NCI-H2171 treated with DMSO at 0.1 percent for 48 hours (cell line): ENCODE measurements at places on chromosomes 12 and 14.
A peak's percentile ranks its signal among the peaks of the same experiment; 100 is the strongest.

- no peak for DNase-seq
Observed at GRCh38 chr14:99958380-99958779, 106.8 kb upstream of the EVL start.

GRCh38 chr14:58353516-58354299, 42.0 kb upstream of the TOMM20L start:
- no peak for DNase-seq

DNA sequence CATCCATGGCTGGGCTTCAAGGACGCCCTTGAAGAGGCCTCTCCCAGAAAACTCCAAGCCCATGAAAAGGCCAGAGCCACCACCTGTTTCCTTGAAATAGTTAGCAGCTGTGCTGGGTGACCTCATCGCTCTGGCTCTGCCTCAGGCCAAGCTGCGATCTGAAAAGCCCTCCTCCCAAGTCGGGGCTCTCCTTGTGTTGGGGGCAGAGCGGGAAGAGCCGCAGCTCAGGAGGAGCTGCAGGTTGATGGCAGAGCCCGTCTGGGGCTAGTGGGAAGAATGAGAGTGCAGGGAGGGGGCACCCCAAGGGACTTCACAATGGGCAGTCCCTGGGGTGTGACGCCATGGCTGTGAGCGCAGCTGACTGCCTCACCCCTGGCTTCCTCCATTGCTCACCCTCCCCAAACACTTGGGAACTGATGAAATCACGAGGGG, 50.0 kb upstream of the STON2 start:
- DNase-seq, result peak; percentile 80

DNA sequence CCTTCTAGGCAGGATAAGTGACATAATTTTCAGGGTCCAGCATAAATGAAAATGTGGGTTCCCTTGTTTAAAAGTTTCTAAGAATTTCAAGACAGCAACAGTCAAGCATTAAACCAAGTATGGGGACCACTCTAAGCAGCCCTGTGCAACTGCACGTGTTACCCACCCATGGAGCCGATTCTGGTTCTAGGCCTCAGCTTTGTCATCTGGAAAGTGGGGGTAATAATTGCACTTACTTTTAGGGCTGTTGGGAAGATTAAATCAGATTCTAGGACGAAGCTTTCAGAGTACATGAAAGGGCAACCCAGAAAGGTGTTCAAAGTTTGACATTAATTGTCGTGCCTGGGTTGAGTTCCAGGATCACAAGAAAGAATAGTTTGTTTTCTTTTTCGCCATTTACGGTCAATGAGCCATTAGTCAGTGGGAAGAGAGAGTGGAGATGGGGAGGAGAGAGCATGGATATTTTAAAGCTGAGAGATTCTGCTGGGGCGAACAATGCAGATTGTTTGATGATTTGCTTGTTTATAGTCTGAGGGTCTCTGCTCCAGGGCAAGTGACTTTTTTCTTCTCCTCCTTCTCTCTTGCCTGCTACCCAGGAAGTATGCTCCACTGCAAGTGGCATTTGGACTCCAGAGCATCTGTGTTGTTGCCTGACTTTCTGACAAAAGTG, 10.7 kb upstream of the PPFIBP1 start:
- no peak for DNase-seq

DNA sequence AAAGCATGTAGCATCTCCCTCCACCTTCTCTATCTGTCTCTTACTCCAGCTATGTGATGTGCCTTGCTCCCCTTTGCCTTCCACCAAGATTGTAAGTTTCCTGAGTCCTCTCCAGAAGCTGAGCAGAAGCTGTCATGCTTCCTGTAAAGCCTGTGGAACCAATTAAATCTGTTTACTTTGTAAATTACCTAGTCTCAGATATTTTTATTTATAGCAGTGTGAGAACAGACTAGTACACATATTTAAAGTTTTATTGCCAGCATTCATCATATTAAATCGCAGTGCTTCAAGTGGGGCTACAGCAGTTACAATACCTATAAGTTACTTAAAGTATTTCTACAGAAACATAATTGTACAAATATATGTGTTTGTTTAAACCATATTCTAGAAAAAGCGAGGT, 973.1 kb downstream of the SLC16A7 start:
- DNase-seq, result no peak

GRCh38 chr12:69712826-69713225, 13.7 kb upstream of the BEST3 start:
- DNase-seq, result no peak

- DNase-seq, result no peak
Observed at GRCh38 chr12:69765515-69765914, 26.9 kb downstream of the RAB3IP start.

GRCh38 chr14:35406506-35407305, 2.2 kb upstream of the NFKBIA start:
- DNase-seq, result peak; percentile 84

DNA sequence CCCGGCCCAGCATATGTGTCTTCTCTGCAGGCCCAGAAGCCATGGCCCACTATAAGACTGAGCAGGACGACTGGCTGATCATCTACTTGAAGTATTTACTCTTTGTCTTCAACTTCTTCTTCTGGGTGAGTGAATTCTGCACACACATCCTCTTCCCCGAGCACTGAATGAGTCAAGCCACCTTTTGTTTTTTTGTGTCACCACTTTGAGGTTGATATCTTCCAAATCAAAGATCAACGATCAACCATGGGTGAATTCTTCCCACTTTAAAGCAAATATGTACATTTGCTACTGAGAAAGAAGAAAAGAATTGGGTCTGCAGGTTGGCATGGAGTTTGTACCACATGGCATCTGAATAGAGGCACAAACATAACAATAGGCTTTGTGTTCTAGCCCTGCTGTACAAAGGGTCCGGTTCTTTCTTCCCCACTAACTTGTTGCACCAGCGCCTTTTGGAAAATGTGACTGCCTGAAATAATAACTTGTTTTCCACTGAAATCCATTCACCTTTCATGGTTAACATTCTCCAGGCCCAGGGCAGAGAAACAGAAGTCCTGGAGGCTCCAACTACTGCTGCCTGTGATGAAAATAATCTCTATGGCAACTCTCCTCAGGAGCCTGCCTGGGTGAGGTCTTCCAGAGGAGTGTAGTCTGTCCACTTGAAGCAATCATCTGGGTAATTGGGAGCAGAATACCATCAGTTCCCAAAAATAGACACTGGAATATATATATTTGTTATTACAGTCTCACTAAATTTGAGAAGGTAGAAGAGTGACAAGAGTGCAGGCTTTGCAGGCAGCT, 27.6 kb downstream of the TSPAN11 start:
- no peak for DNase-seq

DNA sequence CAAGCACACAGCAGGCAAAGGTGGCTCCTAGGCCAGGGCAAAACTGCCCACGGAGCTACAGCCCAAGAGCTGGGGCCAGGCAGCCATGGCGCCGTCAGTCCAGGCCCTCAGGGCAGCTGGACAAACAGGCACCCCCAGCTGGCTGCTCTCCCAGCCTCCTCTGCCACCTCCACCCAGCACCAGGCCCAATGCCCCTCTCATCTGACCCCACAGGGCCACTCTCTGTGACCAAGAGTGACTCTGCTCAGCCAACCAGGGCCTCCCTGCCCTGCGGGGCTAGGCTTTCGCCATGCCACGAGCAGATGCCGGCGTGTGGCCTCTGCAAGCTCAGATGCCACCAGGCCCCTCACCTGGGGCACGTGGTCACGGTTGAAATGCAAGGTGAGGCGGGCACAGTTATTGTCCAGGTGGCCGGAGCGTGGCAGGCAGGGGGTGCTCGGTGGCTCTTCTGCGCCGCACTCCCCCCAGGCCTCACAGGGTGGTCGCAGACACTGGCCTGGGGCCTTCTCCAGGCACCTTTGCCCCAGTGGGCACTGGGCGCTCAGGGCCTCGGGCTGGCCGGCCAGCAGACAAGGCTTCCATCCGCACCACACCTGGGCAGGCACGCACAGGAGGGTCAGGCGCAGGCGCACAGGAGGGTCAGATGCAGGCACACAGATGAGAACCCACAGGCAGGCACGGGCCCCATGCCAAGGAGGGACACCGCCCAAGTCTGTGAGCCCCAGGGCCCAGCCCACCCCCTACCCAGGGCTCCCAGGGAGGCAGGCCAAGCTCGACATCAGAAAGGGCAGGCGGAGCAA, 23.0 kb downstream of the JAG2 start:
- no peak for DNase-seq

DNA sequence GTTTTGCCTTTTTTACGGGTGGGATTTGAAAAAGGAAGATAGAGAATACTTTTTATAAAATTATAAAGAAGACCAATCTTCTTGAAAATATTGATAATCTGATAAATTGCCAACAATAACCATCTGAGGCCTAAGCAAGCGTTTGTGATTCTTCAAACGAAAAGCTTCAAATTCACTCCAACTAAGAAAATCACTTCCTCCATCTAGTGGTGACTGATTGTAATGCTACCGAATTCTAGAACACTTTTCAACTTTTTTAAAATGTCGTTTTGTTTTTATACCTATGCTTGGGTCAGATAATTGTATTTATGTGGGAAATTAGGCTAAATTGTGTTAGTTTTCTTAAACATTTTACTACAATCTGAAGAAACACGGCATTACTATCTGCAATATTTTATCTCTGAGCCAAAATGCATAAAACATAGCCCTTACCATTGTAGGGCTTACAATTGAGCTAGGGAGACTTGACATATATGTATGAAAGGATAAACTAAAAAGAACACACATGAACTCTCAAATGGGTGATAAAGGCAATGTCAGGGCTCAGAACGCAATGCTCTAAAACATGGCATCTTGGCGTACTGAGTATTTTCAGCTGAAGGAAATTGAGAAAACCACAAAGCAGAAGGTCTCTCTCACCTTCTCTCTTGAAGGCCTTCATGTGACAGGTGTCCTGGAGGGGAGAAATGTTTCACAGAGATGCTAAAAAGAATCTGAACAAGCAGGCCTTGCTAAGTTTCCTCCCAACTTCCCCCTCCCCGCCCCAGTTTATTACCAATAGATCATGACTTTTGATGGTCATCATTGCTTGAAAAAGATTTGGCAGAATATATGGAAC, 36.8 kb upstream of the G2E3 start:
- DNase-seq, result peak; percentile 68

- DNase-seq, result peak; percentile 94
Observed at GRCh38 chr12:27635349-27635972, 60.8 kb upstream of the REP15 start.

DNA sequence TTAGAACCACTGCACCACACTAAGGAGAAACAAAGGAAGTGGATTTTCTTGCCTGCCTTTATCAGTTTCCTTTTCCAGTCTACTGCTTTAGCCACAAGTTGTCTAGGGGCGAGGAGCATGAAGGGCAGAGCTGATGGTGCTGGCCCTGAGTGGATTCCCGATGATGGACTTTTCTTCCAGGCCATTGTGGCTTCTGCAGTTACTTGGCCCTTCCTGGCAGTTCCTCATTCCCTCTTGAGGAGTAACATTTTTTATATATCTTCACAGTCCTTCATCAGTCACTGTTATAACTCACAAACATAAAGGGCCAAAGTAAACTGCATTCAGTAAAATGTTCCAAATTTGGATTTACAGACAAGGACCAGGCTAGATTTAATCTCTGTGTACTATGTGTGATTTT, 61.2 kb upstream of the SRSF5 start:
- no peak for DNase-seq

- no peak for DNase-seq
Observed at GRCh38 chr12:611721-612120, 51.5 kb downstream of the NINJ2 start.

DNA sequence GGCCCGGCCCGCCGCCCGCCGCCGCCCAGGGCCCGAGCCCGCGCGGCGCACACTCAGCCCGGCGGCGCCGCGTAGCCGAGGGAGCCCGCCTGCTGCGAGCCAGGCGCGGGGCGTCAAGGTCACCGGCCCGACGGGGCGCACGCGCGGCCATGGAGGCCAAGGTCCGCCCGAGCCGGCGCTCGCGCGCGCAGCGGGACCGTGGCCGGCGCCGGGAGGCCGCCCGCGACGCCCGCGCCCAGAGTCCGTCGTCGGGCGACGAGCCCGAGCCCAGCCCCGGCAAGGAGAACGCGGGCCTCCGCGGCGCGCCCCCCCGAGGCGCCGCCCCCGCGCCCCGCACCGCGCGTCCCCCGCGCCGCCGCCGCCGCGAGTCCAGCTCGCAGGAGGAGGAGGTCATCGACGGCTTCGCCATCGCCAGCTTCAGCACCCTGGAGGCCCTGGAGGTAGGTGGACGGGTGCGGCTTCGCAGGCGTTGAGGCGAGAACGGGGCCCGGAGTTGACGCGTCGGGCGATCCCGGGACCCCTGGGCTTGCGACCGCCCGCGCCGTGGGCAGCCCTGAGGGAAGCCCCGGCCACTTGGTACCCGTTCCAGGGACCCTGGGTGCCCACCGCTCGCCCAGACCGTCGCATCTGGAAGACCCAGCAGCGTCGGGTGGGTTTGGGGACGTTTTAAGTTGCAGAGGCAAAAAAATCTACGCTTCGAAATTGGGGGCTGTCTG, 629 bp downstream of the FBRSL1 start:
- DNase-seq, result no peak

GRCh38 chr14:34605461-34605860, 24.5 kb downstream of the SNX6 start:
- no peak for DNase-seq

GRCh38 chr12:76942267-76942666, 63.4 kb upstream of the CSRP2 start:
- no peak for DNase-seq

DNA sequence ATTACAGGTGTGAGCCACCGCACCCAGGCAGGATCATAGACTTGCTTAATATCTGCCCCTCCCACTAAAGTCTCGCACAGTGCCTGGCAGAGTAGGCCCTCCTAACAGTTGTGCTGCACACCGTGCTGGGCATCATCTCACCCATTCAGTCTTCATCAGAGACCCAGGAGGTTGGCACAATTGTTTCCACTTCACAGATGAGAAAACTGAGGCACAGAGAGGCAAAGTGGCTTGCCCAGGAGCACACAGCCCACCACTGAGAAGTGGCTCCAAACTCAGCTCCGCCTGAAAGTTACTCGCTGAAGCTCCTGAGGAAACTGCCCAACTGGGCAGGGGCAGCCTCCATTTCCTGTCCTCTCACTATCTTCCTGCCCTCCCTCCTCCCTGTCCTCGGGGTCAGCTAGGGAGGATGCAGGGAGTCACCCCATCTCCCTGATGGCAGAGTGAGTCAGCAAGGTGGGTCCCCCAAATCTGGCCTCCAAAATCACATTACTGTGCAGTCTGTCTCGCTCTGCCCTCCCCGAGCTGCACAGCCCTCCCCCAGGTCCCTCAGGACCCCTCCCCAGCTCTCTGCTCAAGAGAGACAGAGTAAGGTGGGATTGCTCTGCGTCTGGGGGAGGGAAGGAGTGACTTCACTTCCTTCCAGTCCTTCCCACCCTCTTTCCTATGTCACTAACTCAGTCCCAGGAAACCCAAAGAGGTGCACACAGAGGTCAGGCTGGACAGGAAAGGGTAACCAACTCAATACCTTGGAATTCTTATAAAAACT, 5.7 kb downstream of the SLC8B1 start:
- no peak for DNase-seq

GRCh38 chr12:68462803-68463202, 130.6 kb upstream of the MDM1 start:
- no peak for DNase-seq

DNA sequence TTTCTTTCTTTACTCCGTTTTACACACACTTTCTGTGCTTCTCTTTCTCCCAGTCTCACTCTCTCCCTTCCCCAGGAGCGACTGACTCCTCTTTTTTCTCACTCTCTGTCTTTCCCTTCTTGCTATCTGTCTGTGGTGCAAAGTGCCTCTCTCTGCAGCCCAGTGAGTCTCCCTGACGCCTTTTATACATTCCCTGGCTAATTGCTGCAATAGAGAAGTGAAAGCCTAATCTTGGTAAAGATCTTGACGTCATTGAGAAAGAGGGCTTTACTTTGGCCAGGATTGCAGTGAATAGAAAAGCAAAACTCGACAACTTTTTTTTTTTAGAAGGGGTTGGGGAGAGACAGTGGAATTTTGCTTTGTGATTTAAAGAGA, 706 bp upstream of the DIO2 start:
- peak; percentile 72 for DNase-seq
